Activated T-helper 17 cell treated with anti-CD3 and anti-CD28 coated beads, Interleukin-2, amount 50 U/mL, for 72 hours (primary cell): ENCODE measurements at places on chromosomes 2 and 18. TPM values are rescaled to one million over a fixed set of nuclear protein-coding genes. Genes with fewer than 3 reads are reported as not detected.

GRCh38 chr2:23350792-23351355 is 34.1 kb upstream of the KLHL29 start:
- no peak for ATAC-seq

DNA sequence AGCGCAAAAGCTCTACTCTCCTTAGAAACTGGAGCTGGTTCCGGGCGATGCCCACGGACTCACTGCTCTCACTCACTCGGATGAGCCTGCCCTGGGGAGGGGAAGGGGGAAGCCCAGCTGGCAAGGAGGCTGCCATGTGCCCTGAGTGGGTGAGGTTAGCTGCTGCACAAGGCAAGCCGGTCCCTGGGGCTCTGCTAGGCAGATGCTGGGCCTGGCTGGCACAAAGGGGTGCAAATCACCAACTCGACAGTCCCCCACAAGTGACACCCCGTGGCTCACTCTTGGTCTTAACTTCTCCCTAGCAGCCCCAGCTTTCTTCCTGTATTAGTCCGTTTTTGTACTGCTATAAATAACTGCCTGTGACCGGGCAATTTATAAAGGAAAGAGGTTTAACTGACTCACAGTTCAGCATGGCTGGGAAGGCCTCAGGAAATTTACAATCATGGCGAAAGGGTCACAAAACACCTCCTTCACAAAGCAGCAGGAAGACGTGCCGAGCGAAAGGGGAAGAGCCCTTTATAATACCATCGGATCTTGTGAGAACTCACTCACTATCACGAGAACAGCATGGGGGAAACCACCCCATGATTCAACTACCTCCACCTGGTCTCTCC is 33.2 kb downstream of the ADCY3 start:
- no peak for ATAC-seq

DNA sequence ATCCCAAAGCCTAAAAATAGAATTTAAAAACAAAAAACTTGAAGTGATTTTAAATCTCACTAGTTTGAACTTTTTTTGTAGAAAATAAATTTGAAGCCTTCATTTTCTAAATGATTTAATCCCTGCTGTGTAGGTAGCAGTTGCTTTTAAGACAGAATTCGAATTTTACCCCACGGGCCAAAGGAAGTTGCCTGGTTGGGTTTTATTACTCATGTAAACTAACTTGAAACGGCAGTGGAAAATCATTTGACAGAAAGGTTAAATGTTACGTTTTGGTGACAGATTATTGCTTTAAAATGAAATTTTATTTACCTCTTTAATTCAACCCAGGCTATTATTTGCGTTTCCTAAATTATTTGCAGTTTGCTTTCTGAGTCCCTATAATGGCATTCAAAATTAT is 2.0 kb downstream of the MAPRE2 start:
- ATAC-seq, result no peak

Gene BCL11A
- total RNA-seq, result 0.90 TPM

DNA sequence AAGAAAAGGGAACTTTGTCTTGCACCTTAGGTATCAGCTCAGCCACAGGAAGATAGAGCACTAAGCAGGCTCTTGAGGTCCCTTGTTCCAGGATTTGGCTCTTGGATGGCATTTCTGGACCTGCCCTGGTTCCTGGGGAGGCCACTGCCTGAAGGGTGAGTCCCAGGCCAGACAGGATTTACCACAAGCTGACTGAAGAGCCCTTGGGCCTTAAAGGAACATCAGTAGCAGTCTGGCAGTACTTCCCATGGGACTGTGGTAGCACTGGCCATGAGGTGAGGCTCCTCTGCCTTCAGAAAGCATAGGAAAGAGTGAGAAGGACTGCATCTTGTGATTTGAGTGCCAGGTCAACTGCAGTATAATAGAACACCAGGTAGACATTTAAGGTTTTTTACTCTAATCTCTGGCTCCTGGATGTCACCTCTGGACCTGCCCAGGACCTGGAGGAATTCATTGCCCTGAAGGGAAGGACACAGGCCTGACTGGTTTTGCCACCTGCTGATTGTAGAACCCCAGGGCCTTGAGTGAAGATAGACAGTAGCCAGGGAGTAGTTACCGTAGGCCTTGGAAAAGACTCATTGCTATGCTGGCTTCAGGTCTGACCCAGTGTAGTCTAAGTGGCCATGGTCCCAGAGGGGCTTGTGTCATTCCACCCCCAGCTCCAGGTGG is 154.4 kb upstream of the CREB1 start:
- ATAC-seq, result no peak

Gene ALLC
- total RNA-seq, result not detected

Gene GCA
- total RNA-seq, result 31.2 TPM

- ATAC-seq, result peak; percentile 91
These were observed 24.5 kb upstream of the HPCAL1 start for GRCh38 chr2:10278029-10278762.

GRCh38 chr2:235829726-235830125 is 335.9 kb downstream of the AGAP1 start:
- ATAC-seq, result no peak

DNA sequence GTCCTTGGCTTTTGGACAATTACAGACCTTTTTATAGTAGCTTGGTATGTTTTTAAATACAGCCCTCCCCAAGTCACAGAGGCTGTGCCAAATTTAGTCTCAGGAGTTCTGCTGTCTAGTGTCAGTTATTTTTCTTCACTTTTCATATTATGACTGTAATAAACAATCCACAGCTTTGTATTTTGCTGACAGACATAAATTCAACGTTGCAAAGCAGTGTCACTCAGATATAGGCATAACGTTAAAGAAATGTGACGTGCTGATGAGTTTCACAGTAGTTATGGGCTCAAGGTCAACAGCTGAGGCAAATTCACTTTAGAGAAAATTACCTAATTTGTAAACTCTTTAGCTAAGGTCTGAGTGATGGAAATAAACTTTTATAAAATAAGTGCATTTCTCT is 151.6 kb downstream of the SATB2 start:
- ATAC-seq, result no peak

Gene TUBB8B
- total RNA-seq, result not detected

DNA sequence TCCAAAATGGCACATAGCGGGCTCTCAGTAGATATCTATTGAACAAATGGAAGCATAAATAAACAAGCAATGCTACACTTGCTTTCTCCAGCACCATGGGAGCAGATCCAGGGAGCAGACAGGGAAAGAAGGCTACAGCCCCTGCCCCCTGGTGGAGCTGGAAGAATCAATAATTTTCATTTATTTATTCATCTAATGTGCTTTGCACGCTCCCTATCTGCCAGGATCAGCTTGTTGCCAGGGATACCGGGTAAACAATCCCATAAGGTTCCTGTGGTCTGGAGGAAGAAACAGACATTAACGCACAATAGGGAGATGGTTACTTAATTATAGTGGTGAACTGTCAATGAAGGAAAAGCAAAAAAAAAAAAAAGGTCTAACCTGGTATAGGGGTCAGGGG is 40.1 kb upstream of the CLASP1 start:
- no peak for ATAC-seq

Gene IRS1
- 0.77 TPM for total RNA-seq

Gene EMX1
- not detected for total RNA-seq

DNA sequence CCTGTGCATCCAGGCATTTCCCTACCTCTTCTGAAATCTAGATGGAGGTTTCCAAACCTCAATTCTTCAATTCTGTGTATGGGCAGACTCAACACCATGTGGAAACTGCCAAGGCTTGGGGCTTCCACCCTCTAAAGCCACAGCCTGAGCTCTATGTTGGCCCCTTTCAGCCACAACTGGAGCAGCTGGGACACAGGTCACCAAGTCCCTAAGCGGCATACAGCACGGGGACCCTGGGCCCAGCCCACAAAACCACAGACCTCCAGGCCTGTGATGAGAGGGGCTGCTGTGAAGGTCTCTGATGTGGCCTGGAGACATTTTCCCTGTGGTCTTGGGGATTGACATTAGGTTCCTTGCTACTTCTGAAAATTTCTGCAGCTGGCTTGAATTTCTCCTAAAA is 255.4 kb downstream of the TDRD15 start:
- ATAC-seq, result no peak

- ATAC-seq, result peak; percentile 85
These were observed 25.5 kb downstream of the B4GALT6 start for GRCh38 chr18:31658670-31659575.

DNA sequence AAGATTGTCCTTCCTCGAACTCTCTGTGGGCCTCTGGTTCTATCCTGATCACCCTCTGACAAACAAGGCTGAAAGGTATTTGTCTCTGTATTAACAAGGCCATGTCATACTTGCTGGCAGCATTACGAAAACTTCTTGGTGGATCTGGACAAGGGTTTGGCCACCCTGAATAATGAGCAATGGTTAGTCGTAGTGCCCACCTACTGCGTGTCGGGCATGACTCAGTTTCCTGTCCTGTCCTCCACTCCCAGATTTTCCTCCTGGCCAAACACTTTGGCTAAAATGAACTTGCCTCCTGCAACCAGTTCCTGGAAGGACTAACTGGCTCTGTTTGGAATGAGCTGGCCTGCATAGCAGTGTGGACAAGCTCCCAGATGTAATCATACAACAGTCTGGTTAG is 198.5 kb upstream of the SMIM21 start:
- ATAC-seq, result no peak

- ATAC-seq, result no peak
These were observed 131.0 kb downstream of the CCDC85A start for GRCh38 chr2:56314796-56315195.

Gene ATOH8
- not detected for total RNA-seq

GRCh38 chr2:88621432-88621831 is 5.8 kb downstream of the EIF2AK3 start:
- ATAC-seq, result no peak
